ENCODE measurements at places on chromosomes 12 and 14.

DNA sequence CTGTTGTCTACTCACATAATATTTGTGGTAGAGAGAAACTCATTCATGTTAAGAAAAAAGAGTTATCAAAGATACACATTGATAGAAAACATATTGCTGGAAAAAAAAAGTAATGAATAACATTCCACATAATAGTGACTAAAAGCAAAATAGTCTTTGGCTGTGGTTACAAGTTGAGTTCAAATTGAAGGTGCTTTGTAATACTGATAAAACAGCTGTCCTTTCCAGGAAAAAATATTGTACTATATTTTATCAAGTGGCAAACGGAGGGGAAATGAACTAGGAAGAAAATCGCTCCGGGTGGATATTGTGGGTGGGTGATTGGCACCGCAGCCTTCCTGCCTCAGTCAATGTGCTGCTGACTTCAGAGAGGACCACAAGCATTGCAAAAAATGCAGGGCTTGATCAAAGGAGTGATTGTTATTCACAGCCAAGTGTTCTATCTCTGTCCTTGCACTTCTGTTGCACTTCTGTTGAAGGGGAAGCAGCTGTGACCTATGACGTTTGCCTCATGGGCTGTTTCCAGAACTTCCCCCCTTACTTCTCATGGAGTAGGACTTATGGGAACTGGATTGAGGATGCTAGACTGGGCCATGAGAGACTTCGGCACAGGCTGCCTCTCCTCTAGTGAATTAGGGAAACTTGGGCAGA is 114.4 kb downstream of the VRK1 start:
- DNase-seq = no peak

DNA sequence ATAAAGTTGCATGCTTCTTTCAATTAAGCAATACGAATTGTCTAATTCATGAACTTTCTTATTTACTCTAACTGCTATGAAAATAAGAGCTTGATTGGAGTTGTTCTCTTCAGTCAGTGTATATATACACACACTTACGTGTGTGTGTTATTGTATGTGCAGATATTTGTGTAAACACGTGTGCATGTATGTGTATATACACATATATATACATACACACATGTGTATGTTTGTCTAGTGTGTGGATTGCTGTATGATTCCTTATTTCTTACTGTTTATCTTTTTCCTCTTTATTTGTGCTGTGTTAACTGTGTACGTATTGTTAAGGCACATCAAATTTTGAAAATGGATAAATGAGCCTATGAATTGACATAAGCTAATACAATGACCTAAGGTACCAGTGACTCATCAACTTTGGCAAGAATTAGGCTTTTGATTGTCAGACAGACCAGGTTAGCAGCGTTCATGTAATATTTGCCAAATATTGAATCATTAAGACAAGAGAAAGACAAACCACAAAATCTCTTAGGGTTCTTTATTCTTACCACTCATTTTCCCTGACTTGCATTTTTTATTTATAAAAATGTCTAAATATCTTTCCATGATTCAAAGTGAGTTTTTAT is 423.9 kb downstream of the SOX5 start:
- DNase-seq = no peak

DNA sequence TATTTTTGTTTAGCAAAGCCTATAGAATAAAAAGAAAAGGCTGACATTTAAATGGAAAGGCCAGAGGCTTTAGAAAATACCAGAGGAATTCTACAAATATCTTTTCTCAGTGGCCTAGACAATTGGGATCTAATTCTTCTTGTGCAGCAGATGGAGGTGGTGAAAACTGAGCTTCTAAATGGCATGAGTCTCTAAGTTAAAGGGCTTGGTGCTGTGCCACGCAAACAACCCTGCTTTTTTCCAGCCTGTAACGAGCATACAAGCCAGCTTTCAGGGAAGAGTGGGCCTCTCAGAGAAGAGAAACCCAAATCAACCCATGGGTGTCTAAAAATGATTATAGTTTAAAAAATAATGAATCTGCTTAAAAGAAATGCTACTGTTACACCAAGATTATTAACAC is 237.9 kb upstream of the NAV3 start:
- DNase-seq = no peak

DNA sequence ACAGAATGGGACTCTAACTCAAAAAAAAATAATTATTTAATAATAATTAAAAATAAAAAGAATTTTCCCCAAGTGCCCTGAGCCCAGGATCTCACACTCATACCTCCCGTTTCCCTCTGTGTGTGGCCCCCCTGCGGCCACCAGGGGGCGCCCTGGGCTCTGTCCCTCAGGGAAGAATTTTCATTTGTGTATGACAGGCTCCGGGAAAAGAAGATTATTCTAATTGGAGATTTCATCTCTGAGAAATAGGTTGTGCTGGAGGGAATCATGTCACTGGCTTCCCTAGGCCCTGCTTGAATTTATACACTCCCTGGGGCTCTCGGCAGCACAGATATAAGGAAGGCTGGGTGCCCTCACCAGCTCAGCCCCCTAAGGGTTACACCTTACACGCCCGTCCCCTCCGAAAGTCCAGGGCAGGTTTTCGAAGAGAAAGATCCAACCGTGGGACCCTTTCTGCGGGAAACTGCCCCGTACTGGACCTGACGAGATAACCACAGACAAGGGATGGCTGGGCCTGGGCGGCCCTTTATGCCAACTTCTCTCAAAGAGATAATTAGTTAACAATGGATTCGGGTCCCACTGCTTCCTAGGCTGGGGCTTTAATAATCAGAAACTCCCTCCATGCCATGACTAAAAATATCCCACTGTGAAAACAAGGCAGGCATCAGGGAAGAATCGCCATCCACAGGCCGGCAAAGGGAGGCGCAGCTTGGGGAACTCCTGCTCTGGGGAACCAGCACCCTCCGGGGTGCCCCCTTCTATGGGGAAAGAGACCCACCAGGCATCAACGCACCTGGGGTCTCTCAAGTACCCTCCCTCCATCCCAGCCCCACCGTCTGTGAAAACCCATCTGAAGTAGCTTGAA is 80.7 kb downstream of the KDM2B start:
- peak; percentile 78 for DNase-seq

DNA sequence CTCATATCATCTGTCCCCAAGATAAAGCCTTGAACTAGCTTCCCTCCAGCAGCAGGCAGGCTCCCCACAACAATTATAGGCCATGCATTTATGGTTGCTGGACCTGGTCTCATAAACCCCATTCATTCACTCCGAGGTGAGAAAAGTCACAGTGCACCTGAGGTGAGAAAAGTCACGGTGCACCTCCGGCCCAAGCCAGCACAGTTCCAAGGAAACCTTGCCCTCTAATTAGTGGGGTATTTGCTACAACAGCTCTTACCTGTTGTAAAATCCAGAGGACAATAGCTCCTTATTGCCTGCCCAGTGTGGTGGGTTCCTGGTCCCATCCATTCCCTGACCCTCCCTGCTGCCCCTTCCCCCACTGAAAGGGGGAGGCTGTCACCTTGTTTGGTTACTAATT is 65.6 kb downstream of the FBXL14 start:
- no peak for DNase-seq

DNA sequence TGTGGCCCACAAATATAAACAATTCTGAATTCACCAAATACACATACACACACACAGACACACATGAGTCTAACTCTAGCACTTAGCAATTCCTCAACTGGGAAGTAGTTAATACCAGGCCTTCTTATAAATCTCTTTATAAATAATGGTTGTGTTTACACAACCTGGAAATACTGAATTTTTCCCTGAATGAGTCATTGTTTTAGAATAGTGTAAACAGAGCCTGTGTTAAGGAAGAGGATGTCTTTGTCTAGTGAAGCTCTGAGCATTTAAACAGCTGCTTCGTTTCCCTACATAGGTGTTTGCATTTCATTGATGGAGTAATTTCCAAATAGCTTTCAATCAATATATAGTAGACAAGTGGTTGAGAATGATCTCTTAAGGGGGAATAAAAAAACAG is 218.8 kb downstream of the BTG1 start:
- no peak for DNase-seq

DNA sequence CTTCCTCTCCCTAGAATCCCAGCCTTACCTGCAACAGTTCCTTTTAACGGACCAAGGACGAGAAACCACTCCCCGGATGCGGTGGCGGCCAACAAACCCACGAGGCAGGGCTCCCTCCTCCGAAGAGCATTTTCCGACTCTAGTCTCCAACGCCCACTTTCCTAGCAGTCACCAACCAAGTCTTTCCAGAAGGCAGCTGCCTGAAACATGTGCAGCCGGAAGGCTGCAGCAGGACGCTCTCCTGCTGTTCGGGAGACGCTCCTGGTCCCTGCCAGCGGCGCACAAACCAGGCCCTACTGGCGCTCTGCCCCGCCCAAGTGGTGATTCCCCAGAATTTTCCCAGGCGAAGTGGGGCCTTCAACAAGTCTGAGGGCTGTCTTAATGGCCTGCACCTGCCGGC is 21.1 kb upstream of the ADAM20 start:
- no peak for DNase-seq

DNA sequence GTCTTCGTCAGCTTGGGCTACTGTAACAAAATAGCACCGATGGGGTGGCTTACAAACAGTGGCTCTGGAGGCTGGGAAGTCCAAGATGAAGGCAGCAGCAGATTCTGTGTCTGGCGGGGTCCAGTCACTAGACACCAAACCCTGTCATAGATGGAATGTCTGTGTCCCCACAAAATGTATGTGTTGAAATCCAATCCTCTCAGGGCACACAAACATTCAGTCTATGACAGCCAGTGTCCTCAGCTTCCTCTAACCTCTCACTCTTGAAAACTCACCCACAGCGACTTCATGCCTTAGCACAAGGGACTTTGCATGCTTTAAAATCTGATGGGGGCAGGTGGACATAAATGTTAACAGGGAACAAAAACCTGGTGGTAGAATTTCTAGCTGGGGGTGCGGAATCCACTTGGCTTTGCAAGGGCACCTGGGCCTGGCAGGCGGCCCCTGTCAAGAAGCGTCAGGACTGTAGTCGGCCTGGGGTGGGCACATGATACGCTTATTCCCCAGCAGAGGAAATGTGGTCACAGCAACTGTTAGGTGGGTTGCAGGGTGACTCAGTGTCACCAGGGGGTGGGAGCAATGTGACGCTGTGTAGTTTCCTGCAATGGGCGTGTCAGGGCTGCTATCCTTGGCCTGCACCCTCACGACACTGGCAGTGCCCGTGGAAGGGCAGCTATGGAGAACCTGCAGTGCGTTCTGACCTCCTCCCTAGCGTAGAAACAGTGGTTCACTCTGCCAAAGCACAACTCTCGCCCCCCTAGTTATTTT is 17.7 kb downstream of the RIN3 start:
- no peak for DNase-seq

DNA sequence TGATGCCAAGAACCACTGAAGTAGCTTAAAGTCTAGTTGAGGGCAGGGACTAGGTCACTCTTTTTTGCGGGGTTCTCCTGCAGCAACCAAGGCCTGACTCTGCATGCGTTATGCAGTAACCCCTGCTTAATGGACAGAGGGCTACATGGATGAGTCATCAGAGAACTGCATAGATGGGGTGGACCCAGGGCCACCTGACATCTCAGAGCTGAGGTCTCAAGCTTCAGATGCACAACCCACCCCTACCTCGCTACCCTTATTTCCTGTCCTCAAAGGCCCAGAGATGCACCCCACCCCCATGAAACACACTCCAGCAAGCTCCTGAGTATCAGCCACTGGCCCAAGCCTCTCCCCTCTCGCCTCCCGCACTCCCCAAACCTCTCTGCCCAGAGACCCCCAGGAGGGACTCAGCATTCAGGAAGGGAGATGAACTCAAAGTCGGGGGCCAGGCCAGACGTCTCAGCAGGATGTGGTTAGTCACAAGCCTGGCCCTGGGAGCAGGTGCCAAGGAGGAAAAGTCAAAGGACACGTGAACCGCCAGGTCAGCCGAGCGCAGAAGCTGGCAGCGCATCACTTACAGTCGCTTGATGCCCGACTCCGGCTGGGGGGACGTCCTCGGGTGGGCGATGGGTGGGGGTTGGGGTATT is 25.8 kb downstream of the SNRNP35 start:
- DNase-seq = no peak

- DNase-seq = no peak
These were observed 56.8 kb downstream of the SDR9C7 start for GRCh38 chr12:56877195-56878009.

DNA sequence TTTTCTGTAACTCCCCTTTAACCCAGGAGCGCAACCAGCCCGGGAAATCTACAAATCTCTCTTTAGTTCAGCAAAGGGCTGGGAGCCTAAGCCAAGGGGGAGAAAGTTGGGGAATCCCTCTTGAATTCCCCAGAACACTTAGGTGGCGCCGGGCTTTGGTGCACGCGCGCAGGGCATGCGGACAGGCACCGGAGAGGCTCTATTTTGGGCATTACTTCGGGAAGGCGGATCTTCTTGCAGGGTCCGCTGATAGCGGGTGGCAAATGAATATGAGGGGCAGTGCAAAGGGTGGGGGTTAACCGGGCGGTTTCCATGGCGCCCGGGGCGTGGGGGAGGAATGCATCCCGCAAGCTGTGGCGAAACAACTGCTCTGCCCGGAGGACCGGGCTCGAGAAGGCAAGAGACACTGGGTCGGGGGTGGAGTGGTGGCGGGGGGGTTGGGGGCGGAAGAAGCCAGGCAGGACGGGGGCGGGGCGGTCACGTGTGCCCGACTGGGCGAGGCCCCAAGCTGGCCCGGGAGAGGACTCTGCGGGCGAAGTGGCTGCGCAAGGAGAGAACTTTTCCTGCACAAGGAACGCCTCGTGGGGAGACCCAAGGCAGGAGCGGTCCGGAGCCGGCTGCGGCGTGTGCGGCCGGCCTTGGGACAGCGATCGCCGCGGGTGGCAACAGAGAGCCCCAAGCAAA is at the start of gene FLVCR2:
Gene FLVCR2, plus strand, starts transcription at position 519 of the 684 bp plus-strand sequence. CDS start 353 bp downstream, outside the sequence.
- peak; percentile 80 for DNase-seq

GRCh38 chr12:9868311-9868801 is 798 bp downstream of the CLEC2B start:
- no peak for DNase-seq

- no peak for DNase-seq
These were observed 124.8 kb upstream of the NTF3 start for GRCh38 chr12:5307065-5307464.

DNA sequence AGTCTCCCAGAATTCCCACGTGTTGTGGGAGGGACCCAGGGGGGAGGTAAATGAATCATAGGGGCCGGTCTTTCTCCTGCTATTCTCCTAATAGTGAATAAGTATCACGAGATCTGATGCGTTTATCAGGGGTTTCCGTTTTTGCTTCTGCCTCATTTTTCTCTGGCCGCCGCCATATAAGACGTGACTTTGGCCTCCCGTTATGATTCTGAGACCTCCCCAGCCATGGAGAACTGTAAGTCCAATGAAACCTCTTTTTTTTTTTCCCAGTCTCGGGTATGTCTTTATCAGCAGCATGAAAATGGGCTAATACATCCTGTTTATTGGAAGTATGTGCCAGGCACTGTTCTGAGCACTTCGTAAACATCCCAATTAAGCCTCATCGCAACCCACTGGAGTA is 788 bp downstream of the KRT72 start:
- no peak for DNase-seq

DNA sequence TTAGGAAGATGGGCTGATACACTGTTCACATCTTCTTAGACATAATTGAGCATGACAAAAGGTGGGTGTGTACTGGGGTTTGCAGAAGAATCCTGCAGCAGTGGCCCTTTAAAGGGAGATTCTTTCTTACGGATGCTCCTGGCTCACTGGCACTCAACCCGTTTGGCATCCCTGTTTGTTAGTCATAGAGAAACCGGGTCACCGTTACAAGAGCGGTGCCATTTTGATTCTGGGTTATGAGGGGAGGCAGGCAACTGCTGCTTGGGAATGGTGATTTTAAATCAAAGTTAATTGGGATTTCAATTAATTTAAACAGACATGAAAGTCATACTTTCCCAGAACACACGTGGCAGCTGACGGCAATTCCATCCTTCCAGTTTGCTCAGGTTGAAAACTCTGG is 245.8 kb downstream of the AACS start:
- no peak for DNase-seq

GRCh38 chr14:100857923-100858837 is 32.3 kb downstream of the MEG3 start:
- DNase-seq = no peak

GRCh38 chr12:7221486-7221885 is 32.0 kb downstream of the PEX5 start:
- DNase-seq = no peak

All from tibial nerve (tissue), 4 donors.